Natural killer cell treated with Interleukin-12 subunit alpha and Interleukin-12 subunit beta and Interleukin-15 and Interleukin-18, amount 100 ng/mL, for 72 hours (primary cell): ENCODE measurements at places on chromosomes 7 and 10. TPM values are rescaled to one million over a fixed set of nuclear protein-coding genes. Genes with fewer than 3 reads are reported as not detected.

- H3K36me3 ChIP-seq: peaks cover 5% of the 10 kb centered on the region
- H3K27me3 ChIP-seq: no peaks in the 10 kb centered on the region
- no peak overlapping the region for H3K27ac ChIP-seq
- no peak for DNase-seq
- no peak overlapping the region for H3K4me3 ChIP-seq
These were observed 1111.0 kb downstream of the XPNPEP1 start for GRCh38 chr10:108812296-108812695.

GRCh38 chr7:1531979-1532455 lies 1.5 kb downstream of the MAFK start:
- H3K36me3 ChIP-seq: no peaks in the 10 kb centered on the region
- DNase-seq: no peak
- H3K27me3 ChIP-seq: peaks cover under 1% of the 10 kb centered on the region
- H3K27ac ChIP-seq: peak overlapping the region; percentile 84

GRCh38 chr7:75049817-75050216 lies 23.8 kb downstream of the RCC1L start:
- no peak for DNase-seq
- H3K27me3 ChIP-seq: no peaks in the 10 kb centered on the region
- no peak overlapping the region for H3K27ac ChIP-seq
- no peaks in the 10 kb centered on the region for H3K36me3 ChIP-seq

DNA sequence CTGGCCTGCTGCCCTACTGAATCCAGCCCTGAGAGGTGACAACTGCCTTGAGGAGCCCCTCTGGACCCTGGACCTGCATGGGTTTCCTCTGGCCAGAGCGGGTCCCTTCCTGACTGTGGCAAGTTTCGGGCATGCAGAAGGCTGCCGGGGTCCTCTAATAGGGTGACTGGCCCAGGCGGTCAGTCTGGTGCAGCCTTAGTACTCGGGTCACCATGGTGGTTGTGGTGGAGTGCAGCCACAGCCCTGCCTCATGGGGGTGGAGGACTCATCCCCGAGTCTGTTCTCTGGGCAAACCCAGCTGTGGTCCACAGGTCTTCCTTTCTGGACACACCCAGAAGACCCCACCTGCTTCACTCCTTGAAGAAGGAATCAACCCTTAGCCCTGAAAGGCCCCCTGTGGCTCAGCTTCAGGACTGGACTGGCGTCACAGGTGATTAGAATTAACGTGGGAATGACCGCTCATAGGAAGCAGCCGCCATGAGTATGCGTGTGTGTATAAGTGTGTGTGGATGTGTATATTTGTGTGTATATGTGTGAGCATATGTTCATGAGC lies 28.7 kb downstream of the RAMP3 start:
- H3K4me1 ChIP-seq: no peaks in the 10 kb centered on the region
- no peaks in the 10 kb centered on the region for H3K36me3 ChIP-seq
- no peak overlapping the region for H3K4me3 ChIP-seq
- DNase-seq: no peak
- no peak overlapping the region for H3K27ac ChIP-seq

NPY4R gene
- not detected for total RNA-seq

TCERG1L gene
- total RNA-seq: 0.10 TPM
